ENCODE measurements at places on chromosomes 12 and 14.

GRCh38 chr12:79411791-79412190, 279.0 kb downstream of the PAWR start:
- DNase-seq, result no peak

- DNase-seq, result no peak
Measured at GRCh38 chr12:28759333-28759732, 389.7 kb upstream of the FAR2 start.

DNA sequence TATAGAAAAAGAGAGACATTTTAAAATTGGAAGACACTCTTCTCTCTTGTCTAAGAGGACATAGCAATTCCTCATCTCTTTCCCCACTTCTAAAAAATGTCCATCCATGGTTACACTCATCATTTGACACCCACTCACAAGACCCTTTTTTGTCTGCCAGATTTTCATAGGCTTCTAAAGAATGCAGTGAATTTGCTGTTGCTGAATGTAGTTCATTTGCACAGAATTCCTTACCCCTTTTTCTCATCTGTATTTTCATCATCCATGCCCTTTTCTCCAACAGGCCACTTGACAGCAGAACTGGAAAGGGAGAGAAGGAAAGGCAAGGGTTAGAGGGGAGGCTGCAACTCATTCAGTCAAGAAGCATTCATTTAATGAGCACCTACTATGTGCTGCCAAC, 128.0 kb downstream of the NUAK1 start:
- no peak for DNase-seq

GRCh38 chr14:81178063-81178462, 42.7 kb downstream of the GTF2A1 start:
- peak; percentile 2 for DNase-seq

DNA sequence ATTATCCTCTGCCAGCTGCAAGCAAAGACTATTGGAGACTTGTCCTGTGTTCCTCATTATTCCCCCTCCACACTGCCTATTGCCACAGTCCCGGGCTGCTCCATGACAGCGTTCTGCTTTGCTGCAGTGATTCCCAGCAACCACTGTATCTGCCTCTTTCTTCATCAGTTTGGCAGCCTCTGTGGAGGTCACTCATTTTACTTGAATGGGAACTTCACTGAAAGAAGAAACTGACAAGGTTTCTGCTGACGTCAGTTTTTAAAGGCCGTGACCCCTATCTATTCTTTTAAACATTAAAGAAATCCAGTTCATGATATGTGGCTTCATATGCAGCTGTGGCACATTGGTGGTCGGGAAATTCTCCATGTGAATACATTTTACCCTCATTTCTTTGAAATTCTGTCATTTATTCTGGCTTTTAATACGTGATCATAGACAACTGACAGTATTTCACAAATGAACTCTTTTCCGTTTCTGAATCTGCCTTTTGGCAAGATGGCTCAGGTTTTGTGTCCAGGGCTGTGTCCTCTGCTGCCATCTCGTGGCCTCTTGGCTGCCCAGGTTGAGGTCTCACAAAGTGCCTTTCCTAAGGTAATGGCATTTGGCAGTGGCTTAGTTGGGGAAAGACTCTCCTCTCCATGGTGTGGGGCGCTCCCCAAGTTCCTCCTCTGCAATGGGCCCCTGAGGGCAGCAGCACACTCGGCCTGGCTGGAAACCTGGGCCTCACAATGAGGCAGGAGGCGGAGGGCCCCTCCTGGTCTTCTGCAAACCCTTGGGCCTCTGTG, 5.8 kb downstream of the TMEM253 start:
- peak; percentile 83 for DNase-seq

DNA sequence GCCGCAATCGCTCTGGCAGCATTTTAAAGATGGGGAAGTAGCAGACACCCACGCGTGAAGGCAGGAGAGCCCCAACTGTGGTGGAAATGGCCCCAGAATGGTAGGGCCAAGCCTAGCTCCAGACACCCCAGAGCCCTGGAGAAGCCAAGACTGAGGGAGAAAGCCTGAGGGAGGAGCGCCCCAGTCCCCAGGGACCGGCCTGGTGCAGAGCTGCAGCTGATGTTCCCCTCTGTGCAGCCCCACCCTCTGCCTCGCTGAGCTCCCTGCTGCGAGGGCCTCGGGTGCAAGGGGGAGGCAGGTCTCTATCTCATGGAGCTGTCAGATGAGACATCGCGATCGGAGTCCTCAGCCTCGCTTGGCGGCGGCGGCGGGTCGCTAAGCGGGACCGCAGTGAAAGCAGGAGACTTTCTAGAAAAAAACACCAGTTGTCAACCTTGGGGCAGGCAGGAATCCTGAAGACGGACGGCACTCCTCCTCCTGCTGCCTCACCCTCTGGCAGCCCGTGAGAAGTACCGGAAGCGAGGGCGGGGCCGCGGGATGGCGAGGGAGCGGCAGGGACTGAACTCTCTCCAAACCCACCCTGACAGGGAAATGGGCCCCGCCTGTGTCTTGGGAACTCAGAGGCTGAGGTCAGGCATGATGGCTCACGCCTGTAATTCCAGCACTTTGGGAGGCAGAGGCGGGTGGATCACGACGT, 6.0 kb downstream of the GAPDH start:
- DNase-seq, result peak; percentile 37

- DNase-seq, result no peak
Measured at GRCh38 chr12:102993537-102993936, 36.1 kb downstream of the ASCL1 start.

- no peak for DNase-seq
Measured at GRCh38 chr12:88604646-88605045, 24.4 kb upstream of the KITLG start.

- no peak for DNase-seq
Measured at GRCh38 chr12:49335955-49336644, 888 bp downstream of the C1QL4 start.

GRCh38 chr12:54164387-54165145, 24.2 kb downstream of the SMUG1 start:
- no peak for DNase-seq

DNA sequence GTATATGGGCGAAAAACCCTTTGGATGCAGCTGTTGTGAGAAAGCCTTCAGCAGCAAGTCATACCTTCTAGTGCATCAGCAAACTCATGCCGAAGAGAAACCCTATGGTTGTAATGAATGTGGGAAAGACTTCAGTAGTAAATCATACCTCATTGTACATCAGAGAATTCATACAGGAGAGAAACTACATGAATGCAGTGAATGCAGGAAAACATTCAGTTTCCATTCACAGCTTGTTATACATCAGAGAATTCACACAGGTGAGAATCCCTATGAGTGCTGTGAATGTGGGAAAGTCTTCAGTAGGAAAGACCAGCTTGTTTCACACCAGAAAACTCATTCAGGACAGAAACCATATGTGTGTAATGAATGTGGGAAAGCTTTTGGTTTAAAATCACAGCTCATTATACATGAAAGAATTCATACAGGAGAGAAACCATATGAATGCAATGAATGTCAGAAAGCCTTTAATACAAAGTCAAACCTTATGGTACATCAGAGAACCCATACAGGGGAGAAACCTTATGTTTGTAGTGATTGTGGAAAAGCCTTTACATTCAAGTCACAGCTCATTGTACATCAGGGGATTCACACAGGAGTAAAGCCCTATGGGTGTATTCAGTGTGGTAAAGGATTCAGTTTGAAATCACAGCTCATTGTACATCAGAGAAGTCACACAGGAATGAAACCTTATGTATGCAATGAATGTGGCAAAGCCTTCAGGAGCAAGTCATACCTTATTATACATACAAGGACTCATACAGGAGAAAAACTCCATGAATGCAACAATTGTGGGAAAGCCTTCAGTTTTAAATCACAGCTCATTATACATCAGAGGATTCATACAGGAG, 21.4 kb downstream of the ZNF268 start:
- no peak for DNase-seq

DNA sequence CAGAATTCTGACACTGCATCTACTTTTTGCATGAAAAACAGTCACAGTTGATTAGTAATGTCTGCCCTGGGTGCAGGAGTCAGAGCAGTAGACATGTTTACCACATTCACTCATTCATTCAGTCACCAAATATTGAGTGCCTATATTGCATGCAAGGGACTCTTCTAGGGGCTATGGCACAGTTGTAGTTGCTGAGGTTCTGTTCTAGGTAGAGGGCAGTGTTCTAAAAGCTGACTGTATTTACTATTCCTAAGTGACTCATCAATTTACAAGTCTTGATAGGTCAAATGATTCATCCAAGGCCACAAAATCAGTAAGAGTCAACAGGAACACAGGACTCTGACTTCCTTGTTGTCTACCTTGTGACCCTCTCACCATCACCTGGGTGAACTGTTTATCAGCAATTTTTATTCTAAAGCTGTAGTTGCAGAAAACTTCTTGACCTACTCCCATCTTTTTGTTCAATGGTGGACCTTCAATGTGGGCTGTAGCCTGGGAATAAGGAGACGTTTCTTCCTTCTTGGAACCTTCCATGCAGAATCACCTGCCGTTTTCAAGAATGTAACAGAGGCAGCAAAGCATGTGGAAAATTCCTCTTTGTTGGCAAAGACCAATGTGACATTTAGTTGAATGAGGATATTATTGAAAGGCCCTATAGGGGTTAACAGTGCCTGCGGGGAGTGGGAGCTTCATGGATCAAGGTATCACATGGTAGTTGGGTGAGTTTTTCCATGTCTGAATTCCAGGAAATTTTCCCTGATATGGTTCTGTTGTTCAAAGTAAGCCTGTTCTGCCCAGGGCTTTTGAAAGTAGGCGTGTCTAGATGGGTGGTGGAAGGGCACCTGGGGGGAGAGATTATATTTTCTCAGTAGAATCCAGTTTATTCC, 223.2 kb downstream of the KTN1 start:
- peak; percentile 50 for DNase-seq

DNA sequence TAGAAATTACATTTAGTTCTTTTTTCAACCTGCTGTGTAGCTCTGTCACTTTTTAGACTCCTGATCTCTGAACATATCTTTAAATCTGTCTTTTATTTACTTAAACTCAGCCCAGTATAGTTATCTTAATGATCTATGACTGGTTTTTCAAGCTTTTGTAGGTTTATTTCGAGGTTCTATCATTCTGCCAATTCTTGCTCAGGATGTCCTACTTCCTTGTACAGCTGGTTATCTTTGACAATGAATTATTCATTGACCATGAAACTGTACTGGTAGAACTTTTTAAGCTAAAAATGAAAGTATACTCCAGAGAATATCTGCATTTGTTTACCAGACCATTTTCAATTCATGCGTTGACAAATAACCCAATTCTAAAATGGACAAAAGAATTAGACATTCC, 37.8 kb downstream of the TC2N start:
- no peak for DNase-seq

GRCh38 chr14:72573725-72574417, 320.0 kb downstream of the DPF3 start:
- no peak for DNase-seq

DNA sequence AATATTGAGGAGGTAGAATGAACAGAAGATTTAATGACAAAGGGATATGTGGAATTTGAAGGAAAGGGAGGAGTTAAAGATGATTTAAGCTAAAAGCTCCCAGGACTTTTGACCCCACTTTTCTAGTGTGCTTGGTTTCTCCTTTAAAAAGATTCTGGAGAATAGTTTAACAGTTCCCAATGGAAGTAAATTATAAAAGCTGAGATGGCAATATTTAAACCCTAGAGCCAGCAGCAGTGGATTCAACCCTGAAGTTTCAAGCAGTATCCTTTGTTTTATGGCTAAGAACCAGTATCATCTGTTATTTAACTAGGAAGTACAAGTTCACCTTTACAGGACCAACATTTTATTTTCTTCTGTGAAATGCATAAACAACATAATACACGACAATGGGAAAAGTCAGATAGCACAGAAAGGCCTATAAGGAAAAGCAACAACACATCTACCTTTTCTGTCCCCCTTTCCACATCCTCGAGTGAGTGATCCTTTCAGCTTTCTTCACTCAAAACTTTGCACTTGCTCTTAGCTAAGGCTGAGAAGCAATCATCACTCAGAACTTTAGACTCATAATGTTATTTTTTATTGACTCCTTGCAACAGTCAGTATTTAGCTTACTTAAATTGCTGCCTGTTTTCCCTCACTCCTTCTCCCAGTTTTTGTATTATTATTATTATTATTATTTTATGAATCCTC, 264.5 kb downstream of the FBXL14 start:
- DNase-seq, result no peak

DNA sequence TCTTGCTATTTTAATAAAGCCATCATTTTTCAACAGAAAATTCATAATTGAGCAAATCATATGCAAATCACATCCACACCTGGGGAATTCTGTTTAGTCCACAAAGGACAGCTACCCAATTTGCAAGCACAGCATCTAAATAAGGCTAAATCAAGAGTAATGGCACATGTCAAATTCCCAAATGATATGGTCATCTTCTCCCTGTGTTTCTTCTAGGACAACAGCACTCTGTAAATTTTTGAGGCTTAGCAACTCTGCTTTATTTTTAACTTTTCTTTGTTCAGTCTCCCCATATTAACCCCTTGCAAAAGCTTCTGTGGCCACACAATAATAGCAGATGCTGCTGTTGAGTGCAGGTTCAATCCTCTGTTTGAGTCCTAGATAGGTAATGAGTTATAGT, 155.6 kb upstream of the DAAM1 start:
- no peak for DNase-seq

DNA sequence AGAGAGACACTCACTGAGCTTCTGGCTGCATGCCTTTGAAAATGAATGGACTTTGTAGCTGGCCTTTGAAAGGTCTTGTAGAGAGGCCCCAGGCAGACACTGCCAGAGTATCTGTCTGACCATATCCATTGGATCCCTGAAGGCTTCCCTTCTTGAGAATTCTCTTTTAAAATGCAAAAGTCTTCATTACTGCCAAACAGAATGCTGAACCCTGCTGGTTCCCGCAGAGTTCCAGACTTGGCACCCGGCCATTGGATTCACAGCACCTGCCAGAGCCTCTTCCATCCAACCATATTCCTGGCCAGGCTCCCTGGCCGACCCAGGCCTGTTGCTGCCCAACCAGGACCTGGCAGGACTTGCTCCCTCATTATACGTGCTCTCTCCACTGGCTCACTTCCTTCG, 182.5 kb downstream of the GXYLT1 start:
- DNase-seq, result no peak

DNA sequence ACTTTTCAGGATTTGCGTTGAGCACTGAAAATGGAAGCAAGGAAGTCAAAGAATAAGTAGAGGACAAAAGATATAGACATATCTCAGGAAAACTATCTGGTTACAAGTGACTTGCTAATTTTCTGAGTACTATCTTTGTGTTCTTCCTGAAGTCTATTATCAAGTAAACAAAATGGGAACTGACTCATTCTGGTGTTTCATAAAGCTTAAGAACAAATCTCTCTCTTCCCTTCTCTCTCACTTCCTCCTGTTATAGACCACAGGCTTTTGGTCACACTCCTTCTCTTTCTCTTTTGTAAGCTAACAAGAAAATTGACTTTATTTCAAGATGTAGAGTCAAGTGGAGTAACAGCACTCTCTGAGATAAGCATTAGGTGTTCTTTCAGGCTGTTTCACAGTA, 406.6 kb upstream of the SYT1 start:
- DNase-seq, result no peak

GRCh38 chr14:68395604-68396003, 397.3 kb downstream of the ZFP36L1 start:
- DNase-seq, result no peak

DNA sequence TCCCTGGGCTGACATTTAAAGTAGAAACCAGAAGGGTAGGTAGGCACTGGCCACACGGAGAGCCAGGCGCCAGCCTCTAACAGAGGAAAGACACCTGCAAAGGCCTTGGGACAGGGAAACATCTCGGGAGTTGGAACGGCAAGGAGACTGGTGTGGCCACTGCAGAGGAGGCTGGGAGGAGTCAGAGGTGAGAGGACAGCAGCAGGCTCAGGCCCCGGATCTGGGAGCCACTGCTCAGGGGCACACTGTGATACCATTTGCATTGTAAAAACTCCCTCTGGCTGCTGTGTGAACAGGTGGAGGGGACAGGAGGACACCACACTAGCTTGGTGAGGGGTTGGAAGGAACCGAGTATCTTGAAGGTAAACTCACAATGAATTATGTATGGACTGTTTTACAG, 2.7 kb downstream of the ANHX start:
- no peak for DNase-seq

All from CD4-positive, alpha-beta T cell treated with Interleukin-15 for 4 hours (primary cell).